ENCODE measurements at places on chromosomes 4 and X.

DNA sequence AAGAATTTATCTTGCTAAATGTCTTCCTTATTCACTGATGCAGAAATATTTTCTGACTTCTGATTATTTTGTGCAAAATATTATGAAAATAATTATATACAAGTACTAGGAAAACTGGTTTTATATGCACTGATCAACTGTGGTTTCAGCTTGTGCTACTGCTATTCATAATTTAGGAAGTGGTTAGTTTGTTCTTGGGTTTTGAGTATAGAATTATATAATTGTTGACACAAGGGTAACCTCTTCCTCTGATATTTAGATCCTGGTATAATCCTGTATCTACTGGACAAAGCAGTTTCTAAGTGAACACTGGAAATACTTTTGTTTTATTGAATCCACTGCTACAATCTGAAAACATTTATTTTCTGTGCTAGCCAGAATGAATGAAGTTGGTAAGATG lies 182.8 kb downstream of the PDGFC start:
- no peak for DNase-seq

DNA sequence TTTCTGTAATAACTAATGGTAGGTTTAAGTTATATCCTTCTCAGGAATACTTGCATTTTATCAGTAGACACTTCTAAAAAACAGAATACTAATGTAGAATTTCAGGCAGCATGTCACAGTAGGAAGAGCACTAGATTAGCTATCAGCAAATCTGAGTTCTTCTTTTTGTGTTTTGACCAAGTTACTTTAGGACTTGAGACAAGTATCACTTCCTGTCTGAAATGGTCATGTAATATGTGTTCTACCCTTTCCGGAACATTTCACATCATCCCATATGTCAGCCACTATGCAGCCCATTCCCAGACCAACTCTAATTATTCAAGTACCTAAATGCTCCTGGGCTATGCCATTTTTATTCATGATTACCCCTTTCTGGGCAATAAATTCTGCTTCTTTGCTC lies 401.8 kb upstream of the RPS6KA3 start:
- no peak for DNase-seq

DNA sequence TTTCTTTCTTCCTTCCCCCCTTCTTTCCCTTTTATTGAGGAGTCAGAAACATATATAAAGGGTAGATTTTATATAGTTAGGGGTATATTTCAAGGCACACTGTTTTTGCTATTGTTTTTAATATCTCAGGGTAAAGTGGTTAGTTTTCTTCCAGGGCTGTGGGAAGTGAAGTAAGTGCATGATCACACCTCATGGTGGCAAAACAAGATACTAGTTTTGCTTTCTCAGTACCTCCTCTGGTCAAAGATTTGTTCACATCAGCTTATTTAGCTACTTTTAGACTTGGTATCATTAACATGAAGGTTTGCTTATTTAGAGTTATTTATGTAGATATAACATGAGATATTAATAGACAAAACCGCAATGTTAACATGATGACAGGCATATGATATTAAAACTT lies 21.8 kb downstream of the ADAM29 start:
- no peak for DNase-seq

DNA sequence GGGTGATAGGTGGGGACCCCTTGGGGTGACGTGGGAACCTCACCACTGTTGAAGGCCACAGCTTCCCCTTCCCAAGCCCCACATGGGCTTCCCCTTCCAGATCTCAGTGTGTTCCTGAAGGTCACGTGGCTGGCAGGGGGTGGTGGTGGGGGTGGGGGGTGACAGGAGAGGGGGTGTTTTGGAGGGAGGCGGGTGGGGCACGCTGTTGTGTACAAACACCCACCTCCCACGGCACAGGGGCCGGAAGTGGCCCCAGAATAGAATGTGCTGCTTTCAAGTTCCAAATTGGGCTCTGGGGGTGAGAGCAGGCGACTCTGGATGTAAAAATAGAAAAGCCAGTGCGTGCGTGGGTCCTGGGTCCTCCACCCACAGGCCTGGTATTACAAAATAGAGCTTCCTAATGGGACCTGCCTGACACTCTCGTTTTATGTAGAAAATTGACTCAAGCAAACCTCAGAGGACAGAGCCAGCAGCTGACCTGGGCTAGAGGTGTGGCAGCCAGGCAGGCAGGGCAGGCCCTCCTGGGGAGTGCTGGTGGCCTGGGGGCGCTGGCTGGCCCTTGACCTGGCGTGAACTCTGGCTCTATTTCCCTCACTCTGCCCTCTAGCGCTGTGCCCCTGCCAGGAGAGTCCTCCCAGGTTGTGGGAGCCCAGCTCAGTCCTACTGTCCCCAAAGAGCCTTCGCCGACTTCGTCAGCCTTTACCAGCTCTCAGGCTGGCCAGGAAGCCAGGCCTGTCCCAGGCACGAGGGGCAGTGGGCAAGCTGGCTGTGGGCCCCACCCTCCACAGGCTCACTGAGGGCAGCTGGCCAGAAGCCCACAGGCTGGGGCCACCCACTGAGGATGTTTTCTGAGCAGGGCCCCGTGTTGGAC lies 5.4 kb upstream of the SH3BP2 start:
- peak; percentile 5 for DNase-seq

- no peak for DNase-seq
Measured at GRCh38 chrX:16137416-16138107, 14.2 kb downstream of the GRPR start.
